ENCODE measurements at places on chromosomes 6 and 20. TPM values are rescaled to one million over a fixed set of nuclear protein-coding genes. Genes with fewer than 3 reads are reported as not detected.

GRM1 gene
- total RNA-seq: 0.07 TPM

RFX6 gene
- not detected for total RNA-seq

PLEKHG1 gene
- total RNA-seq: 0.26 TPM

SIRPD gene
- not detected for total RNA-seq

ADAM33 gene
- 0.06 TPM for total RNA-seq

BTN1A1 gene
- not detected for total RNA-seq

TSPO2 gene
- total RNA-seq: not detected

SLC22A7 gene
- total RNA-seq: not detected

CPXM1 gene
- not detected for total RNA-seq

GRIK2 gene
- total RNA-seq: 0.28 TPM

SYS1 gene
- total RNA-seq: 29.1 TPM

BACH2 gene
- 0.33 TPM for total RNA-seq

FLRT3 gene
- 1.8 TPM for total RNA-seq

OPRM1 gene
- total RNA-seq: not detected

ARMC12 gene
- total RNA-seq: 0.46 TPM

SOX4 gene
- total RNA-seq: 7.6 TPM

FAM209B gene
- 0.56 TPM for total RNA-seq

FOXC1 gene
- total RNA-seq: 6.0 TPM

SLC2A4RG gene
- total RNA-seq: 101 TPM

ECT2L gene
- not detected for total RNA-seq

BMP6 gene
- total RNA-seq: 20.4 TPM

SDC4 gene
- 136 TPM for total RNA-seq

OLIG3 gene
- not detected for total RNA-seq
